Activated CD4-positive, alpha-beta T cell treated with anti-CD3 and anti-CD28 coated beads, Interleukin-2, amount 10 ng/mL, durations not matched to agents 7 days and 5 days (primary cell): ENCODE measurements at places on chromosomes 3 and 15. TPM values are rescaled to one million over a fixed set of nuclear protein-coding genes. Genes with fewer than 3 reads are reported as not detected.

Gene SLITRK3
- not detected for total RNA-seq

Gene EFCC1
- 0.07 TPM for total RNA-seq

Gene KLF15
- not detected for total RNA-seq

Gene UNC13C
- not detected for total RNA-seq

Gene LTK
- total RNA-seq: 1.1 TPM

Gene LDHAL6B
- total RNA-seq: not detected

Gene RARRES1
- not detected for total RNA-seq

Gene STRA6
- total RNA-seq: not detected

Gene GOLGA8S
- total RNA-seq: 0.20 TPM

Gene CKMT1A
- total RNA-seq: not detected

Gene GRIP2
- 0.15 TPM for total RNA-seq

Gene ADAMTS9
- total RNA-seq: not detected

Gene RAD54L2
- 30.0 TPM for total RNA-seq

Gene LRTM1
- total RNA-seq: not detected

Gene CCDC54
- not detected for total RNA-seq

Gene CSPG4
- not detected for total RNA-seq
